Lung microvascular endothelial cell (primary cell): ENCODE measurements at places on chromosomes 7 and 10. TPM values are rescaled to one million over a fixed set of nuclear protein-coding genes. Genes with fewer than 3 reads are reported as not detected.

The SYNPO2L gene
- not detected in 2 replicates for total RNA-seq

The NME8 gene
- total RNA-seq = not detected in 2 replicates

- peak; percentile 73 for DNase-seq
Measured at GRCh38 chr7:50793120-50793946, 10.6 kb upstream of the GRB10 start.

GRCh38 chr7:66326501-66327215 is 121.5 kb downstream of the TPST1 start:
- DNase-seq = peak; percentile 66

DNA sequence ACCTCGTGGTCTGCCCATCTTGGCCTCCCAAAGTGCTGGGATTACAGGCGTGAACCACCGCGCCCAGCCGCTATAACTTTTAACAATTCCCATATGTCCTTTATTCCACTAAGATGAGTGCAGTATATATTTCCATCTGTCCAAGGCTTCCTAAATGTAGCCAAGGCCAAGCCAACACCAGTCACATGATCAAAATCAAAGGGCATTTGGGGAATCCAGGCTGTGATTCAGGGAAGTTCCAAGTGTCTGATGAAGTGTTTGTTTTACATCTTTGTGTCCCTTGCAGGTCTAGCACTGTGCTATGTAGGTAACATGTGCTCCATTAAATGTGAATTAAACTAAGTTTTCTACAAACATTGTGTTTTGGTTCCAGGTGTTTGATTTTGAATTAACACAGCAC is 20.8 kb downstream of the AKR1E2 start:
- no peak for DNase-seq
